ENCODE measurements at places on chromosomes 2 and 18. TPM values are rescaled to one million over a fixed set of nuclear protein-coding genes. Genes with fewer than 3 reads are reported as not detected.

The LBH gene
- total RNA-seq = 2.4 TPM

The ANKRD30B gene
- not detected for total RNA-seq

DNA sequence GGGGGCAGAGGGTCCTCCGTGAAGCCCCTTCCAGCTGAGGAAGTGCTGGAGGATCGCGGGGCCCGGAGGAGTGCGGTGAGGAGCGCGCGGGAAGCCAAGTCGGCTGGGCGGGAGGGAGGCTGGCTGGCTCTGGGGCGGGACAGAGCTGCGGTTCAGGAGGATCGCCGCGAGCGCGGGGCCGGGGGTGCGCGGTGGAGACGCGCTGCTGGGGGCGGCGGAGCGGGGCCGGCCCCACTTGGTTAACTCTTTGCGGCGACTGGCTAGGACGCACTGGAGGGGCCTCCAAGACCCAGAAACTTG, 464 bp downstream of the CYBRD1 start:
- no peak overlapping the region for H3K27ac ChIP-seq
- peaks cover 22% of the 10 kb centered on the region for H3K36me3 ChIP-seq
- no peaks in the 10 kb centered on the region for H3K4me1 ChIP-seq
- H3K4me3 ChIP-seq = peak overlapping the region; percentile 78
- peak; percentile 13 for DNase-seq

- H3K4me3 ChIP-seq = no peak overlapping the region
- no peaks in the 10 kb centered on the region for H3K36me3 ChIP-seq
- peak; percentile 72 for DNase-seq
- H3K4me1 ChIP-seq = no peaks in the 10 kb centered on the region
Observed at GRCh38 chr2:29309090-29310029, 194.1 kb downstream of the CLIP4 start.

DNA sequence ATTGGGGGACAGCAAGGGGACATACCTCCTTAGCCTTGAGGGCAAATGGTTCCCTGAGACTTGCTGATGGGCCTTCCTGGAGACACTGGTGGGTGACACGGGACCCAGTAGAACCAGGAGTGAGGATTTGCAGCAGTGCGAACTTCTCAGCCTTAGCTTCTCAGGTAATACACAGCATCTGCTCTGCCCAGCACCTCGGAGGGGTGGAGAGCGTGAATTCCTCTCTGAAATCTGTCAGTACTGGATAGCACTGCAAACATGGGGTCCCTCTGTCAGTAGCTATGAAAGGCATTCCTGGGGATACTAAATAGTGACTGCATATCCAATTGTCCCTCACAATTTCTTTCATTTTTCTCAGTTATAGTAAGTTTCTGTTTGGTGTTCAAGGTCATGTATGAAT, 151.7 kb downstream of the GBX2 start:
- H3K36me3 ChIP-seq = peaks cover 5% of the 10 kb centered on the region
- H3K4me3 ChIP-seq = no peak overlapping the region
- no peak for DNase-seq
- H3K4me1 ChIP-seq = peaks cover 9% of the 10 kb centered on the region
- H3K27me3 ChIP-seq = no peaks in the 10 kb centered on the region
- H3K27ac ChIP-seq = no peak overlapping the region

GRCh38 chr2:177828557-177828956, 244.0 kb downstream of the PDE11A start:
- no peaks in the 10 kb centered on the region for H3K4me1 ChIP-seq
- H3K27ac ChIP-seq = no peak overlapping the region
- no peak overlapping the region for H3K4me3 ChIP-seq
- no peak for DNase-seq

GRCh38 chr2:181170256-181170655, 189.9 kb downstream of the UBE2E3 start:
- H3K4me1 ChIP-seq = no peaks in the 10 kb centered on the region
- H3K27ac ChIP-seq = no peak overlapping the region
- no peaks in the 10 kb centered on the region for H3K27me3 ChIP-seq
- no peaks in the 10 kb centered on the region for H3K36me3 ChIP-seq

All from Calu3 (cell line).